ENCODE measurements at places on chromosomes 1 and 21.

- peak; percentile 35 for DNase-seq
Observed at GRCh38 chr1:13950637-13951036, 250.6 kb downstream of the PRDM2 start.

GRCh38 chr1:89823679-89824292 lies 3.0 kb downstream of the LRRC8D start:
- no peak for DNase-seq

GRCh38 chr1:29470788-29471119 lies 234.4 kb downstream of the PTPRU start:
- no peak for DNase-seq

DNA sequence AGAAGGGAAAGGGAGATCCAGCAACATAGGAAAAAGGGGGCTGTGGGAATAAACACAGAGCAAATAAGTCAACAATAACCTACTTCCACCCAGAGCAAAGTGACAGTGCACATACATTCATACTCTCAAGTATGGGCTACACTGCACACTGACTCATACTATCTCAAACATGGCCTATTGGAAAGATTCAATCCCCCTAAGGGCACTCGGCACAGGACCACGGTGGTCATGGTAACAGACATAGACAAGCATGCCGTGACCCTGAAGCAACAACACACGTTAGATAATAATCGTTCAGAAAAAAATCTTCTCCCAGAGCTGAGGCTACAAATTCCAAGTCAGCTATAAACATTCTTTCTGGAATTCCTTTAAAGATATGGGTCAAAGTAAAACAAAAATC lies 16.8 kb upstream of the JAK1 start:
- DNase-seq: no peak

GRCh38 chr1:119288751-119289150 lies 79.8 kb upstream of the HAO2 start:
- no peak for DNase-seq

GRCh38 chr1:4590756-4591155 lies 63.7 kb upstream of the AJAP1 start:
- no peak for DNase-seq

DNA sequence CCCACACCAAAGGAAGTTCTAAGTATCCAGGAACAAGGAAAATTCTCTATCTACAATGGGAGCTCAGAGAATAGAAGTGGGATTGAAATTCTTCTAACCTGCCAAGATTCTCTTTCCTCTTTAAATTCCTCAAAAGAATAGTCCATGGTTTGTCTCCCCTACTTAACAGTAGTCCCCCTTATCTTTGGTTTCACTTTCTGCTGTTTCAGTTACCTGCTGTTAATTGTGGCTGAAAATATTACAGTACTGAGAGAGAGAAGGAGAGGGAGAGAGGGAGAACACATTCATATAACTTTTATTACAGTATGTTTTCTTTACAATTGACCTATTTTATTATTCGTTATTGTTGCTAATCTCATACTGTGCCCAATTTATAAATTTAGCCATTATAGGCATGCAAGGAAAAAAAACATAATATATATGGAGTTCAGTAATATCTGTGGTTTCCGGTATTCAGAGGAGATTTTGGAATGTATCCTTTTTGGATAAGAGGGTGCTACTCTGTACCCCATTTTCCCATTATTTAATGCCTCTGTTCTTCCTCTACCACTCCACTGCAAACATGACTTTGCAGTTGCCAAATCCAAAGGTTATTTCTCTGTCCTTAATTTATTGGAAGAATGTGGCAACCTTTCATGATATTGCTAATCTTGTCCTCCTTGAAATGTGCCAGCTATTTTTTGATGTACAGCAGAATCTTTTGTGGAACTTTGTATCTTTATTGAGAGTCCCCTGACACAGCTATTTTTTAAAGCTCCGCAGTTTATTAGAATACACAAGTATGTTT lies 68.0 kb downstream of the USP25 start:
- no peak for DNase-seq

DNA sequence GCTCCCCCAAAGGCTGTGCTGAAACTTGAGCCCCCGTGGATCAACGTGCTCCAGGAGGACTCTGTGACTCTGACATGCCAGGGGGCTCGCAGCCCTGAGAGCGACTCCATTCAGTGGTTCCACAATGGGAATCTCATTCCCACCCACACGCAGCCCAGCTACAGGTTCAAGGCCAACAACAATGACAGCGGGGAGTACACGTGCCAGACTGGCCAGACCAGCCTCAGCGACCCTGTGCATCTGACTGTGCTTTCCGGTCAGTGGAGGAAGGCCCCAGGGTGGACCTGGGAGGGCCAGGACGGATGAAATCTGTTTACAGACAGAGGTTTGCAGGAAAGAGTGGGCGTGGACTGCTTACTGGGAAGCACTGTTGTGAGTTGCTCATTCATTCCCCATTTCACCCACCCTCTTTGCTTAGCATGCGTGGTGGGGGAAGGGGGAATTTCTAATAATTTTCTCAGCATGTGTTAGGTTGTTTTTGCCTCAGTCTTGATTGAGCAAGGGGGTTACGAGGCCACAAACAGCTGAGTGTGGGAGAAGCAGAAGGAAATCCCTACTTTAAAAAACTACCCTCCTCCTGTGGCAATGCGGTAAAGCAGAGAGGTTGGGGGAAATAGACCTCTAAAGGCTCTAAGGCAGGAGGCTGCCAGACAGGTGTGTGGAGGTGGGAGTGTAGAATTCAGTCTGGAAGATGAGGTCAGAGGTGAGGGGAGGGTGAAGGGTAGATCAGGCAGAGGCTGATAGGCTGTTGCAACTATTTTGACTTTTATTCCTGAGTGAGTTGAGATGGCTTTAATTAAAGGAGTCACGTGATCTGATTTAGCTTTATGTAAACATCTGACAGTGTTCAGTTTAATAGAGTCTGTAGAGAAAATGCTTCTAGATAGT lies 1.3 kb downstream of the FCGR2A start:
- DNase-seq: no peak

- no peak for DNase-seq
Observed at GRCh38 chr1:79235301-79236002, 228.9 kb upstream of the ADGRL4 start.

GRCh38 chr1:42931108-42931539 lies 27.5 kb downstream of the SLC2A1 start:
- peak; percentile 53 for DNase-seq

- DNase-seq: no peak
Observed at GRCh38 chr1:162908780-162909179, 47.8 kb upstream of the CCDC190 start.

- no peak for DNase-seq
Observed at GRCh38 chr1:163472651-163473248, 151.0 kb downstream of the NUF2 start.

DNA sequence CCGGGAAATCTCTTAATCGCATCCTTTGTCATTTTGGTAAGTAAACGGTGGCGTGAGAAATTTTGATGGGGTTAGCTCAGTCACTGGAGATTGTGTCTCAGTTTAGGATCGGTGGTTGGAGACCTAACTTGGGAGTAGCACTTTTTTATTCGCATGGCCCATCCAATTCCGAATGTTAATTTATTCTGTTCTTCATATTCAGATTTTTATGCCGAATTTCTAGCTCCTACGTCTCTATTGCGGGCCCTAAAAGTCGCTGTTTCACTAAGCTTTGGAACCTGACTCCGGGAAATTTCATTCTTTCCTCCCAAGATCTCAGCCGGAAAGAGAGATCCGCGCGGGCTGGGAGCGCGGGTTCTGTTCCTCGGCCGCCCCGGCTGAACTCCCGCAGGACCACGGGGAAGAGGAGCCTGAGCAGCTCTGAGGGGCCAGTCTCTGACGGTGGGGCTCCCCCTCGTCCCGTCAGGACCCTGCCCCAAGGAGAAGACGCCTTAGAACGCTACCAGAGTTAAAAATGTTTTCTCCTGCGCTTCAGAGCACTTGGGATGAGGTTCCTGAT lies 279.7 kb downstream of the FAM72C start:
- no peak for DNase-seq

DNA sequence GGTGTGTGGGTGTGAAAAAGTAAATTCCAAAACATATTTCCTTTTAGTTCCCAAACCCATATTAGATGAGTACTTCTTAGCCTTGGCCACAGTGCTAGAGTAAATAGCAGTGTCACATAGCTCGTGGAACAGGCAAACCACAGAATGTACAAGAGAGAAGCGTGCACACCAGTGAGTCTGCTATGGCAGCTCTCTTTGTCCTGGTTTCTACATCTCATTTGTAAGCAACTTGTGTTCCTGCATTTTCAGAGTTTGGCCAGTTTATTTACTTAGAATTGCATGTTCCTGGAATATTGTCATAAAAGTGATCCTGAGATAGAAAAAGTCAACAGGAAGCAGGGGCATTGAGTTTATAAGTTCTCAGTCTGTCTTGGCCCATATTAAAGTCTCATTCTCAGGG lies 142.1 kb downstream of the DHRS3 start:
- no peak for DNase-seq

GRCh38 chr1:11749203-11749689 lies 12.7 kb upstream of the C1orf167 start:
- peak; percentile 49 for DNase-seq

DNA sequence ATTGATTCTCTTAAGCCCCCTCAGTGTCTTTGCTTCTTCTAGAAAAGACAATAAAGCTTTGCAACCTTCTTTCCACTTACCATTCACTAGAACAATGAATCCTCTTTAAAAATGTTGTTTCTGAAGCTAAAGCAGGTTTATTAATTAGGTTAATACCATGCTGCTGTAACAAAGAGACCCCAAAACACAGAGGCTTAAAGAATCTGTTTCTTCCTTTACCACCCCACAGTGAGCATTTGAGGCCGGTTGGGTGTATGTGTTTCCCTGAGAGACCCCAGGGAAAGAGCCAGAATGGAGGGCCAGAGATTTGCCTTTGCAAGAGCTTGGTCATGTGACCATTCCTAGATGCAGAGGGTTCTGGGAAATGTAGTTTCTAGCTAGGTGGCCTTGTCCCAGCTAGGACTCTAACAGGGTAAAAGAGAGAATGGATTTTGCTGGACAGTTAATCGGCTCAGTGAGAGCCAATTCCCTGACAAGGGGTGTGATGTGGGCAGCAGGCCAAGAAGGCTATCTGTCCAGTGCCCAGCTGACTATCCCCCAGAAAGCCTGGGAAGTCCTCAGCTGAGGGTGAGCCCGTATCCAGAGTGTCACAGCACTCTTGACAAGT lies 191.8 kb upstream of the TMEM51 start:
- no peak for DNase-seq

GRCh38 chr1:29953961-29954360 lies 717.6 kb downstream of the PTPRU start:
- no peak for DNase-seq

- DNase-seq: no peak
Observed at GRCh38 chr1:153933430-153933829, 10.7 kb upstream of the GATAD2B start.

GRCh38 chr1:109027841-109028240 lies 14.1 kb downstream of the WDR47 start:
- no peak for DNase-seq

GRCh38 chr1:117632269-117633067 lies 26.6 kb downstream of the TENT5C start:
- no peak for DNase-seq

DNA sequence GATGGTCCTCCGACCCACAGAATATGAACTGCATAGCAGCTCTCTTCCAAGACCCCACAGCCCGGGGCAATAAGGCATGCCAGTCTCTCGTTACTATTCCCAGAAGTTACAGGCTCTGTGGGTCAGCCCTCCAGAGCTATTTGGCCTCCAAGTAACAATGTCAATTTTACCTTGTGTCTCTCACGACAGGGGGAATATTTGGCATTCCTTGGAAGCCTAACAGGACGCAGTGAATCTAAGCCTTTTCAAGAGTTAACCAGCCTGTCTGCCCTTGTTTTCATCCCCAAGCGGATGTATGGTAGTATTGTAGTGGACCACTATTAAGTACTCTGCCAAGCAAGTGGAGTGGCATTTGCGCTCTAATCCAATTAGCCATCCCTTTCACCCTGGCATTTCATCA lies 24.4 kb upstream of the GNG4 start:
- DNase-seq: no peak

- no peak for DNase-seq
Observed at GRCh38 chr1:220149742-220150141, 55.8 kb downstream of the IARS2 start.

- DNase-seq: no peak
Observed at GRCh38 chr1:240169188-240169587, 77.5 kb downstream of the FMN2 start.

DNA sequence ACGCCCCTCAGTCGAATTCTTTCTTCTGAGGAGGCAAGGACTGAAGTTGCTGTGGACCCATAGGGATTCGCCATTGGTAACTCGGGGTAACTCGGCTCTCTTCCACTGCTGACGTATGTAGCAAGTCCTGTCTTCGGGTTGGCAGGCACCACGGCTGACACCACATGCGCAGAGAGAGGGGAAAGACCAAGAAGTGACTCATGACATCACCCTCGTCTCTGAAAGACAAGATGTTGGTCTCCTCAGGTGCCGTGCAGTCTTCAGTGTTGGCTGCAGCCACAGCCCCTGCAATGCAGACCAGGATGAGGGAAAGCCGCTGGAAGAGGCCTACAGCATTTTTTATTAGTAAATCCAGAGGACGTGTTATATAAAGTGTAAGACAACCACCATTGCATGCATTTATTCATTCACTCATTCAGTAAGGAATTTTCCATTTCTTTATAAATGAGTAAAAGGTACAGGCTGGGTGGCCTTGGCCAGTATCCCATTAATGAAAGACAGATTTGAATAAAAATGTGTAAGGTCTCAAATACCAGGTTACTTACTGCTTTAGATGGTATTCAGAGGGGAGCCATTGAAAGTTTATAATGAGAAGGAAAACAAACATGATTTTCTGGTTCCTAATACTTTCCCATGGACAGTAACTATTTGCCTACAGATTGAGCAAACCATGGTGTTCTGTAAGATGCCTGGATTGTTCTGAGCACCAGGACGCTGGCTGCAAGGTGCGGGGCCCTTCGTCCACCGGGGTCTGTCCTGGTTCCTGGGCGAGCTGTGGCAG lies 50.7 kb upstream of the IRF2BP2 start:
- no peak for DNase-seq

DNA sequence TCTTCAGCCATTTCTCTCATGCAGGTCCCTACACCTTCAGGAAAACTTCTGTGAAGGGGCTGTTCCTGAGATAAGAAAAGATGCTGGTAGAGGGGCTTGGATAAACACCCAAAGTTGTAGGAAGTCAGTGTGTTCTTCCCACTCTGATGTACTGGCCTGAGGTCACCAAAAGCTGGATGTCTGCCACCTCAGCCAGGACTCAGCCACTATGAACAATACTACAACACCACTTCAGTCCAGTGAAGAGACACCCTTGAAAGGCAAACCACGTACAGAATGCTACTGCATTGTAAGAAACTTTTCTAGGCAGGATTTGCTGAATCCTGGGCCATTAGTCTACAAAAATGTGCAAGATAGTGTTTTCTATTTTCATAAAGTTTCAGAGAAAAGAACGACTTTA lies 2.4 kb downstream of the PTPN14 start:
- DNase-seq: no peak

DNA sequence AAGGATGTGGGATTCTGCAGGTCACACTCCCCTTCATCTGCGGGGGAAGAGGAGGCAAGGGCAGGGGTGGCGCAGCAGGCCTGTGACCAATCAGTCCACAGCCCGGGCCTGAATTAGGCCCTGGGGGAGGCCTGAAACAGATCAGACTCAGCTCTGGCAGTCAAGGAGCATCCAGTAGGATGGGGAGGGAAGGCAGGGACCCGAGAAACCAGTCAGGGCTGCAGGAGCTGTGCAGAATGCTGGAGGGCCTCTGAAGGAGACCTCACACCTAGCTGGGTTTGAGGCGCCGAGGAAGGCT lies 12.7 kb downstream of the TNNT2 start:
- no peak for DNase-seq

Data from endothelial cell (in vitro differentiated cells).